ENCODE measurements at places on chromosomes 11 and 22.
A peak's percentile ranks its signal among the peaks of the same experiment; 100 is the strongest.

GRCh38 chr22:29125844-29126243 lies 53.0 kb downstream of the KREMEN1 start:
- no peak for DNase-seq

DNA sequence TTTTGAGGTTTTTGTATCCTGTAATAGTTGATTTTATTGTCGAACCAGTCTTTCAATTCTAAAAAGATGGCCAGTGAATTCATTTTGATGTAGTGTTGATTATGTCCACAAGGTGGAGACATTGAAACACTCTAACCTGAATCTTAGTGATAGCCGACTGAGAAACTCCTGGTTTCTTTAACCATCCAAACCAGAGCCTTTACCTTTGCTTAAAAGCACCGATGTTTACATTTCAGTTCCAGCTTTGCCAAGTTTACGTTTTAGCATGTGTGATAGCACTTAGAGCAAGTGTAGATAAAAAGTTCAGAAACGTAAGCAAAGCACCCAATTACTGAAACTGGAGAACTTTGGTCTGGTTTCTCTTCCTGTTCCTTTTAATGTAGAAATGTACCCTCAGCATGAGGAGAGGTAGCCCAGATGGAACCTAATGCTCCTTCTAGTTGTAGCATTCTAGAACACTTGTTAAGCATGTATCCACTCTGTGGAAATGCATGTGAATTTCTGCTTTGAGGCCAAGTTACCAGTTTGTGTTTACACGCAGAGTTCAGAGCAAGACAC lies 208.6 kb downstream of the DBX1 start:
- peak; percentile 39 for DNase-seq

- no peak for DNase-seq
Observed at GRCh38 chr11:70445605-70446004, 47.3 kb downstream of the CTTN start.

DNA sequence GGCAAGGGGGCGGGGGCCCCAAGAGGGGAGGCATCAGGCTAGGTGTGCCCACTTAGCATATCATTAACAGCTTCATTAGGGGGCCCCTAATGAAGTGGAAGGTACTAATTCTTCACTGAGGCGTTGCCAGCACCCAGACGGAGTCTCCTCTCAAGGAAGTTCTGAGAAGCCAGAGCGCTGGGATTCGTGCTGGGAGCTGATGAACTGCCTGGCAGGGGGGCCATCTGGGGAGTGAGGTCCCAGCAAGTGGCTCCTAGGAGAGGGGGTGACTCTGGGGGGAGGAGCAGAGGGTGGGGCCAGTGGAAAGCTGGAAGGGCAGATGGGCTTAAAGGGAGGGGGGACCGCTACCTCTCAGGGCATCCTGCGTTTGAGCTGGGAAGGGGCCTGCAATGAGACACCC lies 29.8 kb downstream of the DAGLA start:
- no peak for DNase-seq

DNA sequence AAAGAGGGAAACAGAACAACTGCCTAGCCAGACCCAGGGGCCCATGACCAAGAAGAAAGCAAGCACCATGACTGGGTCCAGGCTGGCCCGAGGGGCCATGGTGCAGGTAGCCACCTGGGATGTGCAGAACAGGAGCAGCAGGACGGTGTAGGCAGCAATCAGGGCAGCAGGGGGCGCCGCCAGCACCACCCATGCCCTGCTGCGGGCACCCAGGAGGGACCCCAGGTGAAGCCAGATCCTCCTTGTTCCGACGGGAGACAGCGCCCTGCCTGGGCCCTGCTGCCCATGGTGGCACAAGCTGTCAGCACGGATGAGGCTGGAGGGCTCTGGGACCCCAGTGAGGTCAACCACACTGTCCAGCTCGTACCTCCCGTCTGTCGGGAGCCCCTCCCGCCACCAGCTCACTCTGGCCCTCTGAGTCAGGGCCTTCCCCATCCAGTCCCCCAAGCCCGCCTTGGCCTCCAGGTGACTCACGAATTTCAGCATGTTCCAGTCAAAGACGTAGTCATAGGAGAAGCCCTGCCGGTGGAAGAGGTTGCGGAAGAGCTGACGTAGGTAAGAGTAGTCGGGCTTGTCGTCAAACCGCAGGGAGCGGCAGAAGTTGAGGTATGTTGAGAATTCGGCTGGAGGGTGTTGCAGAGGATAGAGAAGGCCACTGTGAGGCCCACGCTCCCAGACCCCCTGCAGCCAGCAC lies 18.8 kb downstream of the CSNK1E start:
- DNase-seq: peak; percentile 62

DNA sequence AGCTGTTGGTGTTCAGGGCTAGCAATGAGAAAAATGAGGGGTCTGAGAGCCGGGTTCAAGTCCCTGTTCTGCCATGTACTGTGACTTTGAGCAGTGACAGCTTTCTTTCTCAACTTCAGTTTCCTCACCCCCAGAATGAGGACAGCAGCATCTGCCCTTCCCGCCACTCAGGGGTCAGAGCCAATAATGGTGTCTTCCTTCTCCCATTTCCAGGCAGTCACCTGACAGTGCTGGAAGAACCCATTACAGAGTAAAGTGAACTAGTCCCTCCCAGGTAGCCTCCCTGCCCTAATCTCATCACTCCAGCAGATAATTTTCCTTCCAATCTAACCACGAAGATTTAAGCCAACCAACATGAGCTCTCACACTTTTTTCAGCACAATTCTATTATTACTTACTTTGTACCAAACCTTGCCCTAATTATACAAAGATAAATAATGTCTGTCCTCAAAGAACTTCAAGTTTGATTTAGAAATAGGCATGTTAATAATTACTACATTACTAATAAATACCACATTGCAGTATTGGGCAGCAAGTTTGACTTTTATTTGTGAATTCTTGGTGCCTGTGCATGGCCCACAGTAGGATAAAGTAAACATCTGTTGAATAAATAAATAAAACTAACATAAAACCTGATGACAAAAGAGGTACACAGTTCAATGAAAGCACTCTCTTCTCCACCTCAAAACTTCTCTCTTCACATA lies 61.0 kb downstream of the SERGEF start:
- no peak for DNase-seq

- no peak for DNase-seq
Observed at GRCh38 chr11:31974366-31975136, 116.3 kb upstream of the RCN1 start.

DNA sequence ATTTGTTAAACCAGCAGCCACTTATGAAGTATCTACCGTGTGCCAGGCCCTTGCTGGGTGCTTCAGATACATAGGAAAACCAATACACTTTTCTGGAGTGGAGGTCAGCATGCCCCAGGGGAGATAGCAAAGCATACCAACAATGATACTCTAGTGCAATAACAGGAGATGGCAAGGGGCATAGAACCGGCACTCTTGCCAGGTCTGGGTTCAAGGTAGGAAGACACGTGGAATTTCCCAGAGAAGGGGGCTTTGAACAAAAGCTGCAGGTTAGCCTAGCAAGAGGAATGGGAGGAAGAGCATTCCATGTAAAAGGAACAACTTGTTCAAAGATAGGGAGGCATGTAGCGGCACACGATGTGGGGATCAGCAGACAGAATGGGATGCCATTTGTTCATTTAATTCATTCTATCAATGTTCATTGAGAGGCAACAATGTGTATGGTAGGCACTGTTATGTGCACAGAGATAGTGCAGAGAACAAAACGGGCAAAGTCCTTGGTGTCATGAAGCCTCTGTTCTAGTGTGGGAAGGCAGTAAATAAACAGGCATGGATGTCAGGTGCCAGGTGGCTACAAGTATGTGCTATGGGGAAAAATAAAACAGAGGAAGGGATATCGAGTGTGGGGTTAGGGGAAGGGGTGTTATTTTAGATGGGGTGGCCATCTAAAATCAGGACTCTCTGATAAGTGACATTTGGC lies 162.6 kb upstream of the E2F8 start:
- no peak for DNase-seq

DNA sequence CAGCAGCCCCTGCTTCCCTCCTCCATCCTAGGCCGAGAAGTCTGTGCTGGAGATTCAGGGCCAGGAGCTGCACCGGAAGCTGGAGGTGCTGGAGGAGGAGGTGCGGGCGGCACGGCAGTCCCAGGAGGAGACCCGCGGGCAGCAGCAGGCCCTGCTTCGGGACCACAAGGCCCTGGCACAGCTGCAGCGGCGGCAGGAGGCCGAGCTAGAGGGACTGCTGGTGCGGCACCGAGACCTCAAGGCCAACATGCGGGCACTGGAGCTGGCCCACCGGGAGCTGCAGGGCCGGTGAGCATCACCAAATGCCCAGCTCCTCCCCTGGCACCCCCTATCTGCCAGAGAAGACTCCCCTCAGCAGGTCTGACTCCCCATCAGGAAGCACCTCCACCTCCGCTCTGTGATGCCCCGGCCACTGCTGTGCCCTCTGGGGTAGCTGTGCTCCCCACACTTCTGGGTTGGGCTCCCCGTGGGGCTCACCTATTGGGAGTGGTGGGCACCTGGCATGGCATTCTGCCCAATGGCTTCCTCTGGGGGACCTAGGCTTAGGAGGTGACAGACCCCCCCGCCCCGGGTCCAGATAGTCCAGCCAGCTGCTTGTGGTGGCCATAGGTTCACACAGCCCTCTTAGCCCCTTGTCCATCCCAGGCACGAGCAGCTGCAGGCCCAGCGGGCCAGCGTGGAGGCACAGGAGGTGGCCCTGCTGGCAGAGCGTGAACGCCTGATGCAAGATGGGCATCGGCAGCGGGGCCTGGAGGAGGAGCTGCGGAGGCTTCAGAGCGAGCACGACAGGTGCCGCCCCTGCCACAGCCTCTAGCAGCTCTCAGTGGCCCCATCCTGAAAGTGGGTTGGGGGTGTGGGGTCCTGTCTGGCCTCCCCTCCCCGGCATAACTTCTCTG lies 6.6 kb upstream of the RPS6KA4 start:
- no peak for DNase-seq

DNA sequence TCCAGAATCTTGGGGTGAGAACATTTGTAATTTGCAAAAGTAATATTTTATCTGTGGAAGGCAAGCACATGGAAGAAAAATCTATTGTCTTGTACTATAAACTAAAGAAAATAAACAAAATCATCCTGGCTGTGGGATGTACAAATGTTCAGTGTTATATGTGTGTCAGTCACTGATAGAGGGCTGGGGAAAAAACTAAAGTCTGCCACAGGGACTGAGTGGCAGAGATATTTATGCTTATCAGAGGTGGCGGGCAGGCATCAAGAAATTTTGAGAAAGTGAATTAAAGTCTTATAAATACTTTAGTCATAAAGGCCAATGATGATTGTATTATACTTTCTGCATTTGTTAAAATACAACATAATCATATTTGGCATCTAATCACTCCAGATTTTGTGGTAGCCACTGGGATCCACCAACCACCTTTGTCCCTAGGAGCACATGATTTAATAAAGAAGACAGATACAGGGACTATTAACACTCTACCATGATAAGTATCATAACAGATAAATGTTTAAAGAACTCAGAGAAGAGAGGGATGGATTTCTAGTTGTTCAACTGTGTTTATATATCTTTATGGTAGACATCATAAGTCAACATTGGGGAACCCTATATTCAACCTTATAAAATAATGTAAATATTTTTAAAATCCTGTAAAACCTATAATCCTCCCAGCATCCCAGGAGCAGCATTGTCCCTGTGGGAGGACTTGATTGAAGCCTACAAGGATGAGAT lies 2.6 kb upstream of the ENDOD1 start:
- DNase-seq: no peak

GRCh38 chr22:30408388-30409102 lies 11.7 kb downstream of the SEC14L2 start:
- DNase-seq: no peak

DNA sequence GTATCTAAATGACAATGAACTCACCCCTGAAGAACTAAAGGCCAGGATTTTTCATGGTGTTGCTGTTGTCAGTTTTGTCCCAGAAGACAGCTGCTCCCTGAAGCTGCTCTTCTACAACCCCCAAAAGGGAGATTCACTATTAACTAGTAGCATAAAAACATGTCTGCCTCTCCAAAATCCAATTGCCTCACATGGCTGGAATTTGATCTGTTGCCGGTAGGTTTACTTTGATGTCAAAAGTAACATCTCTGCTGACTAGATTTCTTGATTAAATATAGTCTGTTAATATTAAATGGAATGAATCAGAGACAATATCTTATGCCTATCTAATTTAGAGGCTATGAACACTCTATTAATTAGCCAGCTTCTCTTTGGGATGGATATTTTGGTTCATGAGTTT lies 425.4 kb downstream of the ETS1 start:
- no peak for DNase-seq

DNA sequence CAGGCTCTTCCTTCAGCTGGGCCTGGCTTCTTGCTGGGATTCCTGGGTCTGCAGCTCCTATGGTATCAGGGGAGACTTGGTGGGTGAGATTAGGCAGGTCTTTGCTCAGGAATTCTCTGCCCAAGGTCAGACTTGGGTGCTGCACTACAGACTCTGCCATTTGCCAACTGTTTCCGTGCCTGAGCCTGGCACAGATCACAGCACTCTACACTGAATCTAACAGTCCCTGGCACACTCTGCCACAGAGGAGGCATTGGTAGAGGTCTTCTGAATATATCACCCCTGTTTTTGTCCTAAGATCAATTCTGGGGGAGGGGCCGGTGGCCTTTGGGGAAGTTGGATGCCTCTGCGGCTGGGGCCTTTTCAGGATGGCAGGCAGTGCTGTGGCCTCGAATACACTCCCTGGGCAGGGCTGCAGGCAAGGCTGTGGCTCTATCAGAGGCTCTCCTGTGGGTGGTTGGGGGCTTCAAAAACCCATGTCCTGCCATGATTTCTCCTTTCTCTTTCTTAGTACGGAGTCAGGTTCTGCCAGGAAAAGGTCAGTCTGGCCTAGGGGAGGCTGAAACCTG lies 115.0 kb upstream of the NARS2 start:
- DNase-seq: no peak

- no peak for DNase-seq
Observed at GRCh38 chr22:44398856-44399837, 86.4 kb upstream of the SHISAL1 start.

All from GM10248 (cell line).